Pulmonary artery endothelial cell (primary cell): ENCODE measurements at places on chromosomes 4 and X. TPM values are rescaled to one million over a fixed set of nuclear protein-coding genes. Genes with fewer than 3 reads are reported as not detected.

SORCS2 gene
- total RNA-seq = 0.11 TPM in 1 of 2 replicates, not detected in the other

FAM236A gene
- total RNA-seq = not detected in 2 replicates

GRCh38 chr4:38868059-38868960, 704 bp downstream of the FAM114A1 start:
- no peak for DNase-seq

- no peak for DNase-seq
Measured at GRCh38 chr4:30718641-30719453, 1.3 kb upstream of the PCDH7 start.

- no peak for DNase-seq
Measured at GRCh38 chr4:75630174-75630936, at the start of gene CDKL2. CDKL2 (minus strand) TSS chr4:75630528; CDS start chr4:75625988, 4,540 bp downstream.
